ENCODE measurements at places on chromosomes 11 and 22.
A peak's percentile ranks its signal among the peaks of the same experiment; 100 is the strongest.

DNA sequence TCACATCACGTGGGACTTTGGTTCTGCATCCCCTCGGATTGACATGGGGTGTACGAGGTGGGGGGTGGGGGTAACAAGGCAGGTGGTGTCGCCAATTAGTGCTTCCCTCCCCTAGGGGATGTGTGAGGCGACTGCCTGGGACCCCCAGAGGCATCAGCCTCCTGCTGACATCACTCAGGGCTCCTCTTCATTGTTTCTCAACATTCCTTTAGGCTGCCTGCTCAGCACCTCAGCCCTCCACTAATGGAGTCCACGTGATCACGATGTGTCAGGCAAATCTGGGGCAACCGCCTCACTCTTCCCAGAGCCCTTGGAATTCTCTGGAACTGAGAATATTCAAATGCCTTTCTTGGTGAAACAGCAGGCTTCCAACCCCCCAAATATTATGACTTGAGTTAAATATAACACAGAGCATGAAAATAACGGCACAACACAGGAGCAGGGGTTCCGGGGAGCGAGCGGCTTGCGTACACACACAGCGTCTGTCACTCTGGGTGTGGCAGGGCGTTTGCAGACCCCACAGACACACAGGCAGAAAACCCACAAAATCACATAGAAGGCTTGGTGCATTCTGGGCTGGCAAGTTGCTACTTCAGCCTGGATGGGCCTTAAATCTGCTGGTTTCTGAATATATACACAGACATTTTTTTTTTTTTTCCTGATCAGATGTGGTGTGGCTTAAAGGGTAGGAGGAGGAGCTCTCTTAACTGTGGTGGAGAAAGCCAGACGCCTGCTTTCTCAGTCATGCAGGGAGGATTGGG is 170.1 kb upstream of the CADM1 start:
- DNase-seq = no peak

GRCh38 chr11:103862094-103862801 is 174.2 kb upstream of the DDI1 start:
- no peak for DNase-seq

- DNase-seq = no peak
These were observed 84.4 kb downstream of the MED15 start for GRCh38 chr22:20591660-20592310.

DNA sequence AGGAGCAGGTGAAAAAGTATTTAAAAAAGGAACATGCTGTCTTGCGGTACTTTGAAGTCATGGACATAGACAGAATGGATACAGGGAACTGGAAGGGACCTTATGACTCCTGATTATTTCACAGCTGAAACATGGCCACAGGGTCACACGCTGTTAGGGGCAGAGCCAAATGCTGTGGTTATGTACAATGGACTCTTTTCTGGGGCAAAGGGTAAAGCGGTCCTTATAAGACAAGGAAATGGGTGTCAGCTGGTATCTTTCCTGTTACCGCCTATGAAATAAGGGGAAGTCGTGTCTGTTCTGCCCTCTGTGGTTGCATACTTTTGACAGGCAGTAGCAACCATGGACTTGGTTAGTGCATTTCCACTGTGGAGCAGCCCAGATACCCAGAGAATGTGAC is 12.8 kb upstream of the ST14 start:
- no peak for DNase-seq

GRCh38 chr11:123594188-123594901 is 60.1 kb downstream of the SCN3B start:
- DNase-seq = no peak

GRCh38 chr22:22030493-22031182 is 48.1 kb upstream of the TOP3B start:
- no peak for DNase-seq

DNA sequence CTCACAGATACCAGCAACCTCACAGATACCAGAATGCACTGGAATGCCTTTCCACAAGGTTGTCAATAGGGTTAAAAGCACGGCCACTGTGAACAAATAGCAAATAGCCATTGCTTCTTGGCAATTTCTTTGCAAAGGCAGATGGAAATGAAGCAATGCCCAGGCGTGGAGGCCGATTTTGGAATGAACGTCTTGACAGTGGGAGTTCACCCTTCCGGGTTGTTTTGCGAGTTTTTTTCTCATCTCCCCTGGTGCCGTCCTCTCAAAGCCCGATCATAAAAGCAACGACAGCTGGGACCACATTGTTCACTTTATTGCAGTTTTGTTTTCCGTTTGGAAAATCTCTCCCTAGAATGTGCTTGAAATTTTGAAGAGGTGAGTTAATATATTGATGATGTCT is 38.0 kb upstream of the CD82 start:
- DNase-seq = no peak

DNA sequence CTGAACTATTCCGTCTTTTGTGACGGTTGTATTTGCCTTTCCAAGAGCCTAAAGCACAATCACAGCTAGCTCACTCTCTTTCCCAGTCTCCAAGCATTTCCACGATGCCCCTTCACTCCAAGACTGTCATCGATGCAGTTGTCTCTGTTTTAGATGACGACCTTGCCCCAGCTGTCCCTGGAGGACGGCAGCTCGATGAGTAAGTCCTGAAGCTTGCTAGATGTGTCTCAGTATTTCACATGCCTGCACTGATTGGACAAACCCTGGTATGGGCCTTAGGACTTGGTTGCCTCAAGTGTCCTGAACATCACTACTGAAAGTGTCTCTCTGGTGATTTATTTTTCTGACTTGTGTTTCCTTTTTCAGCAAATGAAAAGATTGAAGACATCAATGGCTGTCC is 129.9 kb downstream of the NAV2 start:
- DNase-seq = no peak

- no peak for DNase-seq
These were observed 49.6 kb downstream of the APOL1 start for GRCh38 chr22:36302439-36303114.

DNA sequence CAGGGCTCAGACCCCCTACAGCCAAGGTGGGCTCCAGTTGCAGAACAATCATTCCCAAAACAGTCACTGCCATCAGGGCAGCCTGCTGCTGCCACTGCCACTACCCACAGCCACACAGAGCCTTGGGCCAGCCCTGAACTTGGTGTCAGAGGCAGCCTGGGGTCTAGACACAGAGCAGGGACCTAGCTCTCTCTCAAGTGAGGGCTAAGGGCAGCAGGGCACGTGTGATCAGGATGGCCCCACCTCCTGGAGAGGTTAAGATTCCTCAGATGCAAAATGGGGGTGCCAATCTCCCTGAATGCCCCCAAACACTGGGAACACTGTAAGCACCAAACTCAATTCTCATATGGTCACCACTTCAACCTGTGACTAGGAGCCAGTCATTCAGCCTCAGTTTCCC is 15.6 kb downstream of the CABP7 start:
- no peak for DNase-seq

DNA sequence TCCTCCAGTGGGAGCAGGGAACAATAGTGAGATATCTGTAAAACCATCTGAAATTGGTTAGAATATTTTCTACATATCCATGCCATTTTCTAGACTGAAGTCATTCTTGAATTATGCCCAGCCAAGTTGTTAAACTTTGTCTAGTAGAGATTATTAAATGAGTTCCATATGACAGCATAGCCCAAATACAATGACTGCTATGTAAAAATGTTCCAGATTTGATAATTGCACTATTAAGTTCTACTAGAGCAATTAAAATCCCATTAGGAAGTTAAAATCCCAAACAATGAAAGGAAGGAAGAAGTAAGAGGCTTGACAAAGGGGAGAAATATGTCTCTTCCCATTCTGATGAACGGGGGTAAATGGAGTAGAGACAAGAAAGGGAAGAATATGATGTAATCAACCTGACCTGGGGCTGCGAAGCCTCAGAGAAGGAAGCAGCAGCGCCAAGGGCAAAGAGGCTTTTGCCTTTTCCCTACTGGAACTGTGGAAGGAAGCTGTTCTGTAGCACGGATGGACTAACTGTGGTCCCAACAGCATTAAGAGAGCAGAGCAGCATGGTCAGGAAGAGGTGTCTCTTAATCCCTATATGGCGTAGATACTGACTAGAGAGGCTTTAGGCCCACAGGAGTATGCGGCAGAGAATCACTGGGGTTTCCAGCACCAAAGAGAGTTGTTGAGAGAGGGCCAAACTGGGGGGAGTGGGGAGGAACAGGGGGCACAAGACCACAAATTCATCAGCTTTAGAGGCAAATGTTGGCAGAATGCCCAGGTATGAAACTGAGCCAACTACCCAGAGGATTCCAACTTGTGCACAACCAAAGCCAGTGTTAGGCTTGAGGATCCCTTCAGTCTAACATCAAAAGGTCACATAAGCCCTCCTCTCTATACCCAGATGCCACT is 26.7 kb downstream of the RRP8 start:
- DNase-seq = no peak

DNA sequence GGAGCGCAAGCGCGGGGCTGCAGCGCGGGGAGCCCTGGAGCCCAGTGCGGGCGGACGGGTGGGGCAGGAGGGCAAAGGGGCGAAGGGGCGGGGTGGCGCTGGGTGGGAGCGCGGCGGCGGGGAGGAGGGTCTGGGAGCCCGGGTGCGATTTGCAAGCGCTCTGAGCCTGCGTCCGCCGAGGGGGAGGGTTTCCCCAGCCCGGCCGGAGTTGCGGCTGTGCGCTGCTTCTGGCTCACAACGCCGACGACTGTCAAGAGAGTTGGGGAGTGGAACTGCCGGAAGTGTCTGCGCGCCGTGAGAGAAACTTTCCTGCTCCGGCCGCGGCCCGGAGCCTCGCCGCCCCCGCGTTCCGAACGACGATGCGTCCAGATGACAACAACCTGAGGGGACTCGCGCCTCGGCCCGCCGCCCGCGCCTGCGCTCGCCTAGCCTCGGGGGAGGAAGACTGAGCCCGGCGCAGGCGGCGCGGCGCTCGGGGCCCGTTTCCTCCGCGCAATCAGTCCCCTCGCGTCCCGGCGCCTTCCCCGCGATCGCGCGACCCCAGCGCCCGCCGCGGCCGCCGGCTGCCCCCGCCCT is at the start of gene ARHGAP42:
Gene ARHGAP42, plus strand, starts transcription at position 235 of the 576 bp plus-strand sequence. CDS start 391 bp downstream, outside the sequence.
- DNase-seq = no peak

GRCh38 chr11:71309611-71310010 is 57.2 kb upstream of the SHANK2 start:
- DNase-seq = no peak

- no peak for DNase-seq
These were observed 921.3 kb downstream of the BRD1 start for GRCh38 chr22:48906216-48906835.

- peak; percentile 69 for DNase-seq
These were observed at the start of gene RNF215 for GRCh38 chr22:30386960-30387827. RNF215 (minus strand) TSS chr22:30387411; CDS start chr22:30387313, 98 bp downstream.

DNA sequence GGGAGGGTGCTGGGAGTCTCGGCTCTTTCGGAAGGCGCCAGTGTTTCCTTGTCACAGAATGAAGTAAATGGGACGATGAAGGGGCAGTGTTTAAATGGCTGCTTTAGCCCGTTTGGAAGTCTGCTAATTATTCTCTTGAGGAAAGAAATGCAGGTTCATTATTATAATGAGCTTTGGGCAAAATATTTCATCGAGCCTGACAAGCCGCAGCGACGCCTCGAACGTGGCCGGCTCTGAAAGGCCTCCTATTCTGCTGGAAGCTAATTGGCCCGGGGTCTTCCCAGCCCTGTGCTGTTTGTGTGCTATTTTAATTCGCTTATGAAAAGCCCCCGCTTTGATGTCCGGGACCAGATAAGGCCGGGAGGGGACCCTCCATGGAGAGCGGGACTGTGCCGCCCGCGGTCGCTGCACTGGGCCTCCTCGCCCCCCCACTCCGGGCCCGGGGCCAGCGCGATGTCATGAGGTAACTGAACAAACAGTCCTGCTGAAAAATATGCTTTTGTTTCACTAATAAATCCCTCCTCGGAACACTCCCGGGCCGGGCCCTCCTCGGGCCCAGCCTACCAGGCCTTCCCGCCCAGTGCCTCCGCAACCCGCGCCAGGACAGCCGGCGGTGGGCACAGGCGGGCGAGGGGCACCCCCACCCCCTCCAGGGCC is 78.4 kb downstream of the CDKN1C start:
- DNase-seq = no peak

DNA sequence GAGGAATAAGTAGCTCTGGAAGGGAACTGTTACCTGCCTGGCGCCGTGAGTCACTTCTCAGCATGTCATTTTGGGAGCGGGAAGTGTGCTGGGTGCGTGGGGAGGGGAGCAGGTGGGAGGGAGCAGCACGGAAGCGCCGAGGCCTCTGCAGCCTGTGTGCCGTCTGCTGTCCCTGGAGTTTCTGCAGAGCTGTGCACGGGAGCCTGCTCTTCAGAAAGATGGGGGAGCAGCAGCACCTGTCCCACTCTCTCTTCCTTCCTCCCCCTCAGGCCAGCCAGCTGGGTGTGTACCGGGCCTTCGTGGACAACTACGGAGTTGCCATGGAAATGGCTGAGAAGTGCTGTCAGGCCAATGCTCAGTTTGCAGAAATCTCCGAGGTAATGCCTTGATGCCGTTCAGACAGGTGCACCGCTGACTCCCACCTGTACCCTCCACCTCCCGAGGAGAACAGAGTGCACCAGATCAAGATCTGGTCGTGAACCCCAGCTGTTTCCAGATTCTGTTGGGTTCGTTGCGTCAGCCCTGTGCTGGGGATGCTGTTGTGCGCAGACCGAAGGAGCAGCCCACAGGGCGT is 87.9 kb downstream of the BCR start:
- no peak for DNase-seq

DNA sequence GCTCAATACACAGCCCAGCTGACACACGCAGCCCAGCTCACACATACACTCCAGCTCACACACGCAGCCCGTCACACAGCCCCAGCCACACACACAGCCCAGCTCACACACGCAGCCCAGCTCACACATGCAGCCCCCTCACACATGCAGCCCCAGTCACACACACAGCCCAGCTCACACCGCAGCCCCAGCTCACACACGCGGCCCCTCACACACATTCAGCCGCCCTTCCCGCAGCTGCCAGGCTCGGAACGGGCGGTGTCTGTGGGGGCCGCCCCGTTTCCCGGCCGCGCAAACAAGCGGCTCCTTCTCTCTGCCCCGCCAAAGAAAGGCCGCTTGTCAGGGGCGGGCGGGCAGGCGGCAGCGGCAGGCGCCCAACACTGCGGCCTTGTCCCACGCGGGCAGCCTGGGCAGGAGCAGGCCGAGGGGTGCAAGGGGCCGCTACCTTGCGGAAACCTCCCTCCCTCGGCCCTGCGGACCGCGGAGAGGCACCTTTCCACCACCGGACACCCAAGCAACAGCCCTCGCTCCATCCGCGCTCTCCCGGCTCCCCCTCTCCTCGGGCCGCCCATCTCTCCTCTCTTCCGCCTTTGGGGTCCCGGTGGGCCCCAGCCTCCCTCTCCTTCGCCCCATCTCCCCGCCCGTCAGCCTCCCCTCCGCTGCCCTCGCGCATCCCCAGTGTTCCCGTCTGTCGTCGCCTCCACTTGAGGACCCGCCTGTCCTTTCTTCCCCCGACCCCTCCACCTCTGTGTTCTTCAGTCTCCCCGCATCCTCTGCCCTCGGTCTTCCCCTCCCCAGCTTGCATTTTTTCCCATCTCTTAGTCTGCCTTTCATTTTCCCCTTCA is 2.2 kb downstream of the PHLDB1 start:
- no peak for DNase-seq

GRCh38 chr11:76292583-76293188 is 86.4 kb upstream of the WNT11 start:
- DNase-seq = no peak
